ENCODE measurements at places on chromosomes 2 and 18.
A peak's percentile ranks its signal among the peaks of the same experiment; 100 is the strongest.

- DNase-seq = no peak
Measured at GRCh38 chr18:24234850-24235418, 96.1 kb downstream of the CABYR start.

GRCh38 chr2:134140251-134140661, 113.6 kb upstream of the MGAT5 start:
- no peak for DNase-seq

DNA sequence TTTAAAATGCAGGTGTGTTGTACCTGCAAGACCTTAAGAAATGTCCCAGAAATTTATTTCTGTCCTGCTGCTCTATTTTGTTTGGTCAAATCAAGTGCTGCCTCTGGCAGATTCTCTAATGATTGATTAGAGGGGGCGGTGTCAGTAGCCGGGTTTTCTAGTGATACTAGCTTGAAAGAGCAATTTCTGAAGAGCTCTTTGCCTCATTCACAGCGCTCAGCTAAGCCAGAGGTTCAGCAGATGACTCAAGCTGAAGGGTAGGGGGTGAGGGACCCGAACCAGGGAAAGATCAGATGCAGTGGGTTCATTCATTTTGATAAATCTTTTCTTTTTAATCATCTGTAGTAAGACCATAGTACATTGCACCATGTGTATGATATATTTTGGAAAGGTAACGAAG, 15.0 kb downstream of the ZBTB7C start:
- no peak for DNase-seq

DNA sequence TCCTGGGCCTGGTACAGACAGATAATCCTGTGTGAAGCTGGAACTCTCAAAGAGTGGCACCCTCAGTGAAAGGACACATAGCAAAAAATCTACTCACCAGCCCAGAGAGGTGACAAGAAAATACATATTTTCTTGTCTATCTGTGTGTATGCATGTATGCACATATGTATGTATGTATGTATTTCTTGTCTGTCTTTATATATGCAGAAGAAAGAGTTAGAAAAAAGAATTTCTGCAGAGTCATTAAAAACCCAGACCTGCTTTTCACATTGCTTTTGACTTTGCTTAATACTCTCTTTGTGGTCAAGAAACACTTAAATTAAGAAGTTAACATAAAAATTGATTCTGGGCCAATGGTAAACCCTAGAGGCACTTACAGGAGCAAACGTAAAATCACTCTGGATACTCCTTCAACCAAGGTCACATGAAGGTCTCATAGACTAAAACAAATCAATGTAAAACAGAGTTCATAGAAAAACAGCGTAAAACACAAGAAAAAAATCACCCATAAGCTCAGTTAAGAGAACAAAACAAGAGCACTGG, 16.5 kb upstream of the AAK1 start:
- no peak for DNase-seq

DNA sequence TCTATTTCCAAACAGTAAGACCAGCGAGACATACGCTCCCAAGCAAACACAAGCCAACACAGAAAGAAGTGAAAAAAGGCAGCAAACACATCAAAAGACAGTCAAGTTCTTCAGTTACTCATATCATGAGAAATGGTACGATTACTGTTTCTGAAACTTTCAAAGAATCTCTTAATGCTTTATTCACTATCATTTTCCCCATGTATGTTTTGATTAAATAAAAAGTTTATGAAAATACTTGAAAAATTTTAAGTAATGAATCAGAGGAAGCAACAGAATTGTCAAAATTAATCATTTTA, 114.9 kb downstream of the HDAC4 start:
- no peak for DNase-seq

DNA sequence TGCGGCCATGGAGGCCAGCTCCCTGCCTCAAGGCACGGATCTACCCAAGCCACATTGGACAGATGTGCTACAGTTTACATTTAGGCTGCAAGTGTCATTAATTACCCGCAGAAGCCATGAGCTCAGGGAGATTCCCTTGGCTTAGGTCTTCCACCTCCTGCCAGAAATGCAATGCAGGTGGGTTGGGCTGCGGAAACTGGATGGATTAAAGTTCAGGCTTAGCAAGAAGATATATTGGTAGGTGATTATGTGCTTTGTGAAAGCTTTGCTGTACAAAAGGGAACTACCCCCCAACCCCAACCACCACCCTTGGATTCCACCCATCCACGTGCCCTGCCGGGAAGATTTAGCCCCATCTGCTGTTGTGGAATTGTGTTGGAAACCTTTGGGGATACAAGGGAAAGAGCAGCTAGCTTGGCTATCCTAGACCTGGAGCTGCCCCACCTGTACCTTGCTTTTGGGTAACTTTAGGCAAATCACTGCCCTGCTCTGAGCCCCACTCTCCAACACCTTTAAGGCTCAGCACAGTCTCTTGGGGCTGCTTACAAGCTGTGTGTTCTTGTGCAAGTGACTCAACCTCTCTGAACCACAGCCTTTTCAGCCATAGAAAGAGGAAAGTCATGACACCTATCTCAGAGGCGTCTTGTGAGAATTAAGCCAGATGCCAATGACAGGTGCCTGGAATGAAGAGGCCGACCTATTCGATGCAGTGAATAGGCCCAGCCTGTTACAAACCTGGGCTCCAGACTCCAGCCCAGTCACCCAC, 141.6 kb upstream of the GLI2 start:
- no peak for DNase-seq

DNA sequence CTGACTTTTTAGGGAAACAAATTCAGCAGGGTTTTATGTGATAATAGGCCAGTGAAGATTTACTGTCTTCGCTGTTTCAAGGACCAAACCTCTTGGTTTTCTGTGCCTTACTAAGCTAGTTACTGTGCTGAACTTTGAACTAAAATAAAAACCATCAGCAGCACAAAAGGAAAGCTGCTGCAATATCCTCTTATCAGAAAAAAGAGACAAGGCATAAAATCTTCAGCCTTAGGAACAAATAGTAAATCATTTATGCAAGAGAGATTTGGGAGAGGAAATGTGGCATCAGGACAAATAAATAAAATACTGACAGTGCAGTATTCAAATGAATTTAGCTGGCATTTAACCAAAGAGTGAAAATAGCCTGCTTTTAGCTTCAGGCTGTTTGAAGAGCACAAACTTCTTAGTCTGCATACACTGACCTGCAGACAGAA, 64.1 kb upstream of the EHBP1 start:
- no peak for DNase-seq

- no peak for DNase-seq
Measured at GRCh38 chr2:231554327-231554726, 24.1 kb upstream of the NMUR1 start.

DNA sequence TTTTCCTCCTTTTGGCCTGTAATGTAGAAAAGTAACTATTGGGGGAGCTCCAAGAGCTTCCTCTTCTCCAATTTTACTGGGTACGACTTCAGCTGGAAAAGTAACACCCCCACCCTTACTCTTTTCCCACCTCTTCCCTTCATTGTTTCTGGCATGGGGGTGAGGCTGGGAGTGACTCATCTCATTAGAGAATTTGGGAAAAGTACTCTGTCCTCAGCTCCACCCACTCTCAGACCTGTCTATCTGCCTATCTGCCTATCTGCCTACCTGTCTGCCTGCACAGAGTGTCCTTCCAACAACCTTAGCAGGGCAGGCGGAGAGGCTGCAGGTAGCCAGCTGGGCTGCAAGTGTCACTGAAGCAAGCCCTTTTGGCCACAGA, 93.6 kb downstream of the EPHA4 start:
- DNase-seq = peak; percentile 60

DNA sequence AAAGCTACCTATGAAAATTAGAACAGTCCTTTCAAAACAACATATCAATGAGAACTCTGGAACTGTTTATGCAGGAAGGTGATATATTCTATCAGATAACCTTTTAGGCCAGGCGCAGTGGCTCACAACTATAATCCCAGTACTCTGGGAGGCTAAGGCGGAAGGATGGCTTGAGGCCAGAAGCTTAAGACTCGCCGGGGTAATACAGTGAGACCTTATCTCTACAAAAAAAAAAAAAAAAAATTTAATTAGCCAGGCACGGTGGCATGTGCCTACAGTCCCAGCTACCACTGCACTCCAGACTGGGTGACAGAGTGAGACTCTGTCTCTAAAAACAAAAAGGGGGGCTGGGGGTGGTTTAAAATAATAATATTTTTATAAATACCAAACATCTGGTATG, 77.9 kb downstream of the OSBPL1A start:
- peak; percentile 4 for DNase-seq

- DNase-seq = no peak
Measured at GRCh38 chr2:219477815-219478214, 20.9 kb upstream of the GMPPA start.

- DNase-seq = peak; percentile 67
Measured at GRCh38 chr18:24949908-24950307, 402.1 kb downstream of the ZNF521 start.

- DNase-seq = no peak
Measured at GRCh38 chr2:204495381-204495780, 49.9 kb upstream of the PARD3B start.

GRCh38 chr18:9495916-9496705, 20.8 kb downstream of the RALBP1 start:
- peak; percentile 80 for DNase-seq

DNA sequence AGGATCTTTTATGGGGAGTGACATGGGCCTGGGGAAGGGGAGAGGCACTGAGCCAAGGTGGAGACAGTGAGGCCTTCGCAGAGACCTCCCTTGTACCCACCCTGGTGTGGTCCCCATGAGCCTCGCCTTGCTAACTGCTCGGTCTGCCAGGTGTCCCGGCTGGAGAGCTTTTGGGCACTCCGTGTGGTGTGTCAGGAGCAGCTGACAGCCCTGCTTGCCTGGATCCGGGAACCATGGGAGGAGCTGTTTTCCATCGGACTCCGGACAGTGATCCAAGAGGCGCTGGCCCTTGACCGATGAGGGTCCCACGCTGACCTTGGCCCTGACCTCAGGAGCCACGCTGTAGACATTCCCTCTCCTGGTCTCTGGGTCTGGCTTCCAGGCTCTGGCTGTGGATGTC, 11.5 kb upstream of the SLC4A3 start:
- no peak for DNase-seq

GRCh38 chr2:188964976-188965546, 9.1 kb upstream of the COL3A1 start:
- no peak for DNase-seq

GRCh38 chr18:59885579-59886163, 14.1 kb upstream of the PMAIP1 start:
- no peak for DNase-seq

DNA sequence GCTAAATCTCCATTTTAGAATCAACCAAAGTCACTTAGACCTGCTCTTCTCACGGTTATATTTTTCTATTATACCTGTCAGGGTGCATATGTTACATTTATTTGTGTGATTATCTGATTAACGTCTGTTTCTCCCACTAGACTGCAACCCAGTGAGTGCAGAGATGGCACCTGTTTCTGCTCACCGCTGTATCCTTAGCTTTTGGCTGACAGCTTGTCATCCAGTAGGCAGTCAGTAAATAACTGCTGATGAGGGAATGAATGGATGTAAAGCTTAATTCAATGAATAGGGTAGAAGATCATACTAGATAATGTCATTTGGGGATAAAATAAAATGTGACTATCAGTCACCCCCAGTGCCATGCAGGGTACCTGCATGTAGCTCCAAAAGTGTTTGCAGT, 6.9 kb upstream of the CHRNA1 start:
- DNase-seq = no peak

GRCh38 chr2:68426848-68427579, 40.1 kb downstream of the FBXO48 start:
- DNase-seq = no peak

- DNase-seq = no peak
Measured at GRCh38 chr18:25736516-25736915, 353.9 kb downstream of the SS18 start.

DNA sequence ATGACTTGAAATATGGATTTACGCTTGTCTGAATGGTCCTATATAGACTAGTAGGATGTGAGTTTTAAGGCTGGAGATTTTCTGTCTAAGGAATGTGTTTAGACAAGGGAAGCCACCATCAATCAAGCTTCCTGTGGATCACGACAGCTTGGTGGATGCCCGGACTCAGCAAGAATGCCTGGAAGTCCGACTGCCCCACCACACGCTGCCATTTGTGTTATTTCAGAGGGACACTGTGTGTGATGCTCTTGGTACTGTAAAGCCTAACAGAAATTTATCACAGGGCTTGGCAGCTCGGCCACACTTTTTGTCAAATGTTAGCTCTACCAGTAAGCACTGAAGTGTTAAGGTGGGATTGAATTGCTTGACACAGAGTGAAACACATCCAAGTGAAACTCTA, 127.1 kb upstream of the CDH7 start:
- peak; percentile 41 for DNase-seq

DNA sequence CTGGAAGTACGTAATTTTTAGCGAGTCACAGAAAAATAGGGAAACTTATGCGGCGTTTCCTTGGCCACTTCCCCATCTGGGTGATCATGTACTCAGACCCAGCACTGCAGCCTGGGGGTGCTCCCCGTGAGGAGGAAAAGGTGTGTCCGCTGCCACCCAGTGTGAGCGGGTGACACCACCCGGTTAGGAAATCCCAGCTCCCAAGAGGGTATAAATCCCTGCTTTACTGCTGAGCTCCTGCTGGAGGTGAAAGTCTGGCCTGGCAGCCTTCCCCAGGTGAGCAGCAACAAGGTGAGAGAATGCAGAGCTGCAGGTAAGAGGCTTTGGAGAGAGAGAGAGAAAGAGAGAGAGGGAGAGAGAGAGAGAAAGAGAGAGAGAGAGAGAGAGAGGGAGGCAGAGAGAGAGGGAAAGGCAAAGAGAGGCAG, at the start of gene IL1R2:
TSS of gene IL1R2 (plus strand) at position 240 of the 425 bp plus-strand sequence. CDS start 16,616 bp downstream, outside the sequence.
- no peak for DNase-seq

DNA sequence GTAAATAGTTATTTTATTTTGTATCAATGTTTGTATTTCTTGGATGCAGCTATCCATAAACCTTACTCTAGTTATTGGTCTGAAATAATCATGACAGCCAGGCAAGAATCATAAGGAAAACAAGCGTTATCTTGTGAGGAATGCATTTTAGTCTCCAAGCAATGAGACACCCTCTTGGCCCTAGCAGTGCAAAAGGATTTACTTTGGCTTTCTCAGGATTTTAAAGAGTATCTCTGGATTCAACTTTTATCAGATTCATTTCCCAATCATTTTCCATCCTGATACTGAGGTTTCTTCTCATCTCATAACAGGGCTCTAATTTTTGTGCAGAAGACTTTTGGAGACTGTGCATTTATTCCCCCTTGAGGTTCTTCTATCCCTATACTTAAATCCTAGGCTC, 480.8 kb downstream of the TMX3 start:
- no peak for DNase-seq

Measured in ELF-1 (cell line).